ENCODE measurements at places on chromosomes 7 and 10.
A peak's percentile ranks its signal among the peaks of the same experiment; 100 is the strongest.

GRCh38 chr7:136717910-136718557 lies 150.4 kb upstream of the CHRM2 start:
- no peak for DNase-seq

DNA sequence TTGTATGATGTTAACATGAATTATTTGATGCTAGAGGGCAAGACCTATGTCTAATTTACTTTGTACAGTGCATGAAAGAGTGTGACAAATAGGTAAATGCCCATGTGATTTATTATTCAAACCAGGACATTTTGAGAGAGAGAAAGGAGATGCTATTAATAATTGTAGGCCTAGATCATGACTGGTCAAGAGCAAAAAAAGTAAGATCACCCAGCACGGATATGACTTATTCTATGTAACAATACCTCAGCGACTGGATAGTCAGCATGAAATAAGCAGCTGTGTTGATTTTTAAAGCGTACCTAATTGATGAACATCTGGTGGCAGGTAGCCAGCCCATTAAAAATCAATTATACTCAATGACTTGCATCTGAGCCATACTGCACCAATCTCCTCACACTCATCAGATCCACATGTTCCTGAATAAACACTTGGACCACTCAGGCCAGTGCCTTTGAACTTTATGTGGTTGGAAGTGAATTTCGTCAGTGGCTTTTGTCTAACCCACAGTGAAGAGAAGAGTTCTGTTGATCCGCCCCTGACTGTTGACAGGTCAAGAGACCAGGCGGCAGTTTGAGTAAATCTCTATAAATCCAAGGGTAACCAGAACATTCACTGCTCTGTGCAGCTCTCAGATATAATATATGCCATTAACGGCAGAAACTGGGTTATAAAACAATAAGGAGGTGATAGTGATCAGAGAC lies 435.3 kb downstream of the MDFIC start:
- peak; percentile 91 for DNase-seq

GRCh38 chr10:113434315-113434714 lies 118.5 kb upstream of the HABP2 start:
- no peak for DNase-seq

- DNase-seq = no peak
These were observed 217.6 kb downstream of the USP6NL start for GRCh38 chr10:11393858-11394257.

GRCh38 chr7:125681508-125681907 lies 751.9 kb upstream of the POT1 start:
- DNase-seq = no peak

DNA sequence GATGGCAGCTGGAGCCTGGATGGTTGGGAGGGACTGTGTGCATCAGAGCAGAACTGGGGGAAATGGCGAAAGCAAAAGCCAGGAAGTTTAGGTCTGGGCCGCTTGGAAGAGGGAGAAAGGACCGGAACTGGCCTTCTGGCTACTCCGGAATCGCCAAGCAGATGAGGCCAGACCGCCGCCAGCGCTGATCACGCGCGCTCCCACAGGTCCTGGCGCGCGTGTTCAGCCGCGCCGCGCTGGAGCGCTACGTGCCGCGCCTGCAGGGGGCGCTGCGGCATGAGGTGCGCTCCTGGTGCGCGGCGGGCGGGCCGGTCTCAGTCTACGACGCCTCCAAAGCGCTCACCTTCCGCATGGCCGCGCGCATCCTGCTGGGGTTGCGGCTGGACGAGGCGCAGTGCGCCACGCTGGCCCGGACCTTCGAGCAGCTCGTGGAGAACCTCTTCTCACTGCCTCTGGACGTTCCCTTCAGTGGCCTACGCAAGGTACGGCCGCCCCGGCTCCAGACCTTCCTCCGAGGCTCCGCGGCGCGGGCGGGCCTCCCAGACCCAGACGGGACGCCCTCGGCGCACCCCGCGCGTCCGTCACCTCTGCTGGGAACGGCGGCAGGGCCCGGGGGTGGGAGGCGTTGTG lies 2.0 kb downstream of the CYP26C1 start:
- no peak for DNase-seq

Measured in fibroblast of skin of abdomen (primary cell).